ENCODE measurements at places on chromosomes 6 and 20.

- no peak for DNase-seq
These were observed 91.0 kb downstream of the BCKDHB start for GRCh38 chr6:80197474-80197873.

GRCh38 chr6:53439556-53439955, 90.8 kb upstream of the ELOVL5 start:
- DNase-seq: no peak

DNA sequence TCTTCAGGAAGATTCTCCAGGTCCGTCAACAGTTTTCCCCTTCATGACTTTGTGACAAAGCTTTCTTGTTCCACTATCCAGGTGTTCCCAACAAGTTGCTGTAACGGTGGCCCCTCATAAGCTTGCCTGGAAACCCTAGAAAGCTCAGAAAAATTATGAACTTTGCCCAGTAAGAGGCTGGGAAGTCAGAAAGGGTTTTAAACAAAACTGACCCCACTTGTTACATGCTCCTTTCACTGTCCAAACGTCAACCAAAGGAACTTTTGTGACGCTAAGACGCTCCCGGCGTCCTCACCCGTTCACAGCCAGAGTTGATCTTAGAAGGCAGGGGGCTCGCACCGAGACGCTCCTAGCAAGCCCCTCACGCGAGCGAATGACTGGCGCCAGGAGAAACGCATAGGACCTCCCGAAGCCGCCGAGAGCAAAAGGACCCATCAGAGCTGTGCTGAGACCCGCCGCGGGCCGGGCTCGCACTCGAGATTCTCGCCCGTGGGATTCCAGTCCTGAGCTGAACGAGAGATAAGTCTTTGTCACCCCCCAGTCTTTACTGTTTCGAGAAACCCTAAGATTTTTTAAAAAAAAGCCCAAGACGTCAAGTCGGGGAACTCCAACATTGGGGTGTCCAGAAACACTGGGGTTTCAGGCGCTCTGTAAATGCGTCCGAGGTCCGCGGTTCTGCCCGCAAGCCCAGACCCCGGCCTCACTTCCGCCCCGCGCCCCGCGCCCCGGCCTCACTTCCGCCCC, 544 bp upstream of the ACAT2 start:
- no peak for DNase-seq

- DNase-seq: no peak
These were observed 17.4 kb upstream of the HM13 start for GRCh38 chr20:31496761-31497295.

- no peak for DNase-seq
These were observed 20.6 kb downstream of the SLC17A9 start for GRCh38 chr20:62972845-62973745.

DNA sequence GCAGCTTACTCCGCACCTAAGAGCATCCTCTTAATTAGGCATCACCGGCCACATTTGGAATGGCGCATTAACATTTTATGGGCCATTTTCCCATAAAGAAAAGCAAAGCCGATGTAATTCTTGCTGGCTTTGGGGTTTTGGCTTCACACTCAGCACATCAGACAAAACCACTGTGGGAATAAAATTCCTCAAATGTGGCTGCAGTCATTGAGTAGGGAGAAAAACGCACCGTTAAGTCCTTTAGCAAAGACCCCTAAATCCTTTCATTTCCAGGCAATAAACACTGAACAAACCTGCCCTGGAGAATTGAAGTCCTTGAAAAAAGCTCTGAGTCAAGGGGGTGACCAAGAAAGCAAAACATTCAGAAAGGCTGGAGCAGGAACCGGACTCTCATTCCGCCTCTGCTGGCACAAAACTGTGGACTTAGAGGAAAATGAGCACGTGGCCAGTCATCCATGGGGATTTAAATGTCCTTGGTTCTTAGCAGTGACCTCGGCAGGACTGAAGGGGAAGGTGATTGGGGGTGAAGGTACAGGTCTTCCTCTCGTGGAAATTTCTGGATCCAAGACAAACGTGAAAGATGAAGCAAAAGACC, 102.9 kb downstream of the CDH4 start:
- no peak for DNase-seq

DNA sequence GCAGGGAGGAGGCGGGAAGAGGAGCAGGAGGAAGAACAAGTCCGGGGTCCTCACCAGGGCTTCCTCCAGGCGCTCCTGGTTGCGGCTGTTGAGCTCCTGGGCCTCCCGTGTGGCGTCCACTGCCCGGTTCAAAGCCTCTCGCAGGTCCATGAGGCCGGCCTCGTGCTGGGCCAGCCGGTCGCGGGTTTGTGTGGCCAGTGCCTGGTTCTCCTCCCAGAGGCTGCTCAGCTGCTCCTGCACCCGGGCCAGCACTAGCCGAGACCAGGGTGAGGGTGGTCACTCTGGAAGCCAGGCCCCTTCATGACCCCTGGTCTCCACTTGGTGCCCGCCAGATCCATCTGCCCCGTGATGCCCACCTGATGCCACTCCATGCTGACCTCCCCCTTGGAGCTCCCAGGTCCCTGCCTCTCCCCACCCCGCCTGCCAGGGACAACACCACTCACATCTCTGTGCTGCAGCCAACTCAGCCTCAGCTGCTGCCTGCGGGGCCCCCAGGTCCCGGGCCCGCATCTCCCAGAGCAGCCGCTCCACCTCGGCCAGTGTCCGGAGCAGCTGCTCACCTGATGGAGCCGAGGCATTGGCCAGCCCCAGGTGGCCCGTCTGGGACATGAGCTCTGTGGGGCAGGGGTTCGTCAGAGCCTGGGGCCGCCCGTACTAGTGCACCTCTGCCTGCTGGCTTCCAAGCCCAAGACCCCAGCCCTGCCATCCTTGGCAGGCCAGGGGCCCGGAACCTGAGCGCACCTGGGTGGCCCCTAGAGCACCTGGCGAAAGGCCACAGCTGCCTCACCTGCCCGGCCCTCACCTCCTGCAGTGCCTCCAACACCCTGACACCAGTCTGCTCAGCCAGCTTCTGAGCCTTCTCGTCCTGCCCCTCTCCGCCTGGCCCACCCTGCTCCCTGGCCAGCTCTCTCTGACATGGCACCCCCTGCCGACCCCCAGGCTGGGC, 15.9 kb downstream of the ADRM1 start:
- no peak for DNase-seq

DNA sequence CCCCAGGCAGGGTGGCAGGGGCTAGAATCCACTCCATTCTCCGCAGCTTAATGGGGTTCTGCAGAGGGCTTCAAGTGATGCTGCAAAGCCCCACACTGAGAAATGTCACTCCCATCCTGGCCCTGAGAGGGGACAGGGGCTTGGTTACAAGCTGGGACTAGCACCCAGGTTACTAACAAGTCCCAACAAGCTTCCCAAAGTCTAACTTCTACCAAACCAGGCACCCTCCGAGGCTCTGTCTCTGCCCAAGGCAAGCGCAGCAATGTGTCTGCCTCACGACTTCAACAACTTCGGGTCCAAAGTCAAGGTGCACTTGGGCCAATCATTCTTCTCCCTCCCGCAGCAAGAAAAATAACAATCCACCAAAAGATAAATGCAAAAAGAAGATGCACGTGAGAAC, 45.6 kb downstream of the NFATC2 start:
- DNase-seq: no peak

DNA sequence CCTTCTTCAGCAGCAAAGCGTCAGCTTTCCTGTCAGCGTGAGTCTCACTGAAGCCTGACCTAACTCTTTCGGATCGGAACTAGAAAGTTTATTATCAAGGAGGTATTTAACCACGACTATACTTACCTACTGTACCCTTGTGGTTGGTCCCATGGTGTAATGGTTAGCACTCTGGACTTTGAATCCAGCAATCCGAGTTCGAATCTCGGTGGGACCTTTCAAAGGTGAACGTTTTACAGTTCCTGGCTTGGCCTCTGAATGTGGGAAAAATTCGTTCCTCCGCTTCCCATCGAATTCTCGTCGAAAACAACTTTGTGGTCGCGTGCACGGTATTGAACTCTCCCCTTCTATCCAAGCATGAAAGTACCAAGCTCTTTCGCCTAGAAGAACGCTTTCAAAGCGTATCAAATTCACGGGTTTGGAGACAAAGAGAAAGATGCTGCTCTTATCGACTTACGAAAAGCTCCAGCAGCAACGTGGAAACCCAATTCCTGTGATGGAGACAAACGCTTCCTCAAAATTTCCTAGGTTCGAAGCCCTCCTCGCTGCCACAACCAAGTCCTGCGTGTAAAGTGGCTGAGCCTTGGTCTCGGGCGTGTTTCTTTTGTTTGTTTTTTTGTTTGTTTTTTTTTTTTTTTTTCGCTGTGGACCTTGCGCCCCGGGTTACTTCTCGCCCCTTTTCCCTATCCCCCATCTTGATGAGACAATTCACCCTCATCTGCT, 63.7 kb downstream of the GPX5 start:
- DNase-seq: no peak

- no peak for DNase-seq
These were observed 47.7 kb upstream of the SNX9 start for GRCh38 chr6:157775376-157775775.

All from effector memory CD4-positive, alpha-beta T cell (primary cell).